Mesothelial cell of epicardium (in vitro differentiated cells): ENCODE measurements at places on chromosomes 7 and 10. TPM values are rescaled to one million over a fixed set of nuclear protein-coding genes. Genes with fewer than 3 reads are reported as not detected.
A peak's percentile ranks its signal among the peaks of the same experiment; 100 is the strongest.

- no peak for DNase-seq
These were observed 32.6 kb upstream of the GIMAP8 start for GRCh38 chr7:150417863-150418262.

GRCh38 chr7:130490888-130491804, 739 bp upstream of the MEST start:
- no peak for DNase-seq

DNA sequence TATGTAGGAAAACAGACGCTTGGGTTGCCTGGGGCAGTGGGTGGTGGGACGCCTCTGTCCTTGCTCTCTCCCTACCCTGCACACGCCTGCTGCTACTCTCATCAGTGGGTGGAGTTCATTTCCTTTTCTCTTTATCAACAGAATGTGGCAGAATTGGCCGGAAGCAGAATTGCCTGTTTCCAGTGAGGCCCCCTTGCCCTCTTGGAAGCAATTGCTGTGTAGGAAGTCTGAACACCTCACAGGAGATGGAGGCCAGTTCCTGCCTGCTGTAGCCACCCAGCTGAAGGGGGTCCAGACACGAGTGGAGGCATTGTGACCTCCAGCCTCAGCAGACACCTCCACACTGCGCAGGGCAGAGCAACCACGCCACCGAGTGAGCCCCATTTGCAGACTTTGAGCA, 331.6 kb upstream of the ZNF32 start:
- DNase-seq: no peak

DNA sequence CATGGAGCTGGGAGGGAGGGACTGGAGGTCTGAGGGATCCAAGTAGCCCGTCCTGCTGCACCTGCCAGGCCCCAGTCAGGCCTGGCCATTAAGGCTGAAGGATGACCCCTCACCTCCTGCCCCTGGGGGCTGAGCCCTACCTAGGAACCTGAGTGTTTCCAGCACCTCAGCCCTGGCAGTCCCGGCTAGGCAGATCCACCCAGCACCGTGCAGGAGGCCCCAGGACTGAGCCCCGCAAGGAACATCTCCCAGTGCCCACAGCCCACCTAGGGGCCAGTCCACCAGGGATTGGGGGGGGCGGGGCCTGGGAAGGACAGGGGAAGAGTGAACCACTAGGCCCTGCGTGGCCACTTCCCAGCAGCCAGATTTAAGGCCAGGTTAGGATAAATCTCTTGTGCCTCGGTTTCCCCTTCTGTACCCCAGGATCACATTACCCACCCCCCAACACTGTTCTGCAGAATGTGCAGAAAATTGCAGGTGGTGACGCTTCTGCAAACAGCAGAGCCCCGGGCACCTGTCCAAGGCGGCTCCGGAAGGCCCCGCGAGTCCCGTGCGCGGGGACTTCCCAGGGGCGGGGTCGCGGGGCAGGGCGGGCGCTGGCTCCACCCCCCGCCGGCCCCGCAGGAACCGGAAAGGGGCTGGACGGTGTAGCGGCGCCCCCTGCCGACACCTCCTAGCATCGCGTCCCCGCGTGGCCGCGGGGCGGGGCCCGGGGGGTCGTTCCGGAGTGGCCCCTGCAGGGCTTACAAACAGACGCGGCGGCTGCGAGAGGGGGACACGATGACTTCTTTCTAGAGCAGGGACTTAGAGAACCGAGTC, 55.9 kb downstream of the PWWP2B start:
- peak; percentile 96 for DNase-seq

DNA sequence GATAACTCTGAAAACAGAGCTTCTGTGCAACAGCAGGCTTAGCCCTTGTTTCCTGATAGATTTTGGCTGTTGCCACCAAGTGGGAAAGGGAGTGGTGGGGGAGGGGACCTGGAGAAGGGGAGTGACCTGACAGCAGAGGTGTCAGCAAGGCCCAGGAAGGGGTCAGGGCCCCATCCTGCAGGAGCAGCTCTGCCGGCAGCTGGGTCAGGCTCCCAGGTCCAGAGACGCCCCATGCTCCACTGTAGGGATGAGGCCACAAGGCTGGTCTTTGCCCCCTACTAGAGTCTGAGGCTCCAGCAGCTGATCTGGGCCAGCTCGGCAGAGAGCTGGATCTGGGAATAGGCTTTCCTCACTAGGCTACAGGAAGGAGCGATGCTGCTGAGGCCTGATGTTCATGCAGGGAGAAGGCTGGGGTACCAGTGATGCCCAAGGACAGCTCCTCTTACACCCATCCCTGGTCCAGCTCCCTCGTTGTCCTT, 44.0 kb upstream of the ZMIZ1 start:
- DNase-seq: no peak

DNA sequence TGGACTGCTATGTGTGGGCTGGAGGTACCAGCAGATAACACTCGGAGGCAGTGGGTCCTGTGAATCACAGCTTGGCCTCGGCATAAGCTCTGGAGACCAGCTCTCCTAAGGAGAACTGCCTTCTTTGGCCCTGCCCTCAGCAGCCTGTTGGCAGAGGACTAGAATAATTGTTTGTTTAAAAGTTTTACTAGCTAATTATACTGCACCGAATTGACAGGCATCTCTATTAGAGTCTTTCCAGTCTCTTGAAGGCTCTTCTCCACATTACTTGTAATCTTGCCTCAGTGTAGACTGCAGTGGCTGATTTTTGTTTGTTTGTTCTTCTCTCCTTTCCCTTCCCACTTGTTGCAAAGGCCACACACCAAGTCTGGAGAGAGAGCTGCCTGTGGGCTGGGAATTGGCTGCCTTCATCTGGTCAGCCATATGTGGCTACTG, 183.2 kb downstream of the AUTS2 start:
- DNase-seq: no peak

DNA sequence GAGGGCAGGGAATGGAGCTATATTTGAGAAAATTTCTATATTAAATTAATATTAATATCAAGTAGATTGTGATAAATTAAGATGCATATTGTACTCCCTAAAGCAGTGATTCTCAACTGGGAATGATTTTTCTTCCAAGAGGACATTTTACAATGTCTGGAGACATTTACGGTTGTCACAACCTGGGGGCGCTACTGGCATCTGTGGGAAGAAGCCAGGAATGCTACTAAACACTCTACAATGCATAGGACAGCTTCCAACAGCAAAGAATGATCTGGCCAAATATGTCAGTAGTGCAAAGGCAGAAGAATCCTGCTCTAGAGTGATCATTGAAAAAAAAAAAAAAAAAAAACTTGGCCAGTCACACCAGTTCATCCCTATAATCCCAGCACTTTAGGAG, 100.0 kb downstream of the LSM5 start:
- DNase-seq: no peak

DNA sequence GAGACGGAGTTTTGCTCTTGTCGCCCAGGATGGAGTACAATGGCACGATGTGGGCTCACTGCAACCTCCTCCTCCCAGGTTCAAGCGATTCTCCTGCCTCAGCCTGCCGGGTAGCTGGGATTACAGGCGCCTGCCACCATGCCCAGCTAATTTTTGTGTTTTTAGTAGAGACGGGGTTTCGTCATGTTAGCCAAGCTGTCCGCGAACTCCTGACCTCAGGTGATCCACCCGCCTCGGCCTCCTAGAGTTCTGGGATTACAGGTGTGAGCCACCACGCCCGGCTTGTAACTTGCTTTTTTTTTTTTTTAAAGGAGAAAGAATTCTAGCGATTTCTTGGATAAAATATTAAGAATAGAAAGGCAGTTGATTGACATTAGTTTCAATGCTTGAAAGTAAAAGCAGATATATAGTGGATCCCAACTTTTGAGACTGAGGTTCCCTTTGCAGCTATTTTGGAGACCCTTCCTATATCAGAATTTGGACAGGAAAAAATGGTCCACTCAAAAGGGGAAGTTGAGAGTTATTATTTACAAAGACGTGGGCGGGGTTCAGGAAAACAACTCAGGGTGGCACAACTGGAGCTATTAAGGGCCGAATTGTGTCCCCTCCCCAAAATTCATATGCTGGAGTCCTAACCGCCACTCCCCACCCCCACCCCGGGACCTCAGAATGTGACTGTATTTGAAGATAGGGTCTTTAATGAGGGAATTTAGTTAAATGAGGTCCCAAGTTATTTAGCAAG, 1.3 kb upstream of the ERCC6 start:
- DNase-seq: no peak

DNA sequence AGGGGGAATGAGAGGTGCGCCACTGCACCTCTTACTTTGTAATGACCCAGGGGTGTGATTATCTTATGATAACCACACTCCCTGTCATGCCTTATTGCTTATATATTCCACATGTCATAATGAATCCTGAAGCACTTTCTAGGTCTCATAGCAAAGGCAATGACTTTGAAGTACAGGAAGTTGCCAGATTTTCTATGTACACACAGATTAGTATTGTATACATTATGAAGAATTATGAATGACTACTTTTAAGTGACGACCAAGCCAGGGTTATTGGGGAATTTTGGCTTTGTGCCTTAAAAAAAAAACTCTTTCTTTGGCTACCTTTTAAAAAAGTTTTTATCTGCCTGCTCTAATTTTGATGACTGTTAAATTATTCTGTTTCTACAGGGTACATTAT, 269.6 kb downstream of the MDFIC start:
- DNase-seq: no peak

PNLIPRP2 gene
- total RNA-seq: not detected in 3 replicates

SLC29A4 gene
- 33.6 to 37.9 TPM (median 33.9 TPM) in 3 replicates for total RNA-seq

CACNB2 gene
- 10.0 to 13.1 TPM (median 13.0 TPM) in 3 replicates for total RNA-seq

IFIT1 gene
- 34.5 to 44.1 TPM (median 35.4 TPM) in 3 replicates for total RNA-seq

HHEX gene
- 0.13 to 0.31 TPM in 2 of 3 replicates, not detected in the other for total RNA-seq

LRRTM3 gene
- 4.6 to 5.6 TPM (median 5.2 TPM) in 3 replicates for total RNA-seq

SEMA3A gene
- total RNA-seq: 43.4 to 50.4 TPM (median 44.4 TPM) in 3 replicates

KCP gene
- 19.8 to 23.7 TPM (median 22.5 TPM) in 3 replicates for total RNA-seq

AQP1 gene
- total RNA-seq: 10.7 to 11.1 TPM (median 10.9 TPM) in 3 replicates
